Ovary (tissue), 10 donors: ENCODE measurements at places on chromosomes 1 and 21. TPM values are rescaled to one million over a fixed set of nuclear protein-coding genes. Genes with fewer than 3 reads are reported as not detected.

DNA sequence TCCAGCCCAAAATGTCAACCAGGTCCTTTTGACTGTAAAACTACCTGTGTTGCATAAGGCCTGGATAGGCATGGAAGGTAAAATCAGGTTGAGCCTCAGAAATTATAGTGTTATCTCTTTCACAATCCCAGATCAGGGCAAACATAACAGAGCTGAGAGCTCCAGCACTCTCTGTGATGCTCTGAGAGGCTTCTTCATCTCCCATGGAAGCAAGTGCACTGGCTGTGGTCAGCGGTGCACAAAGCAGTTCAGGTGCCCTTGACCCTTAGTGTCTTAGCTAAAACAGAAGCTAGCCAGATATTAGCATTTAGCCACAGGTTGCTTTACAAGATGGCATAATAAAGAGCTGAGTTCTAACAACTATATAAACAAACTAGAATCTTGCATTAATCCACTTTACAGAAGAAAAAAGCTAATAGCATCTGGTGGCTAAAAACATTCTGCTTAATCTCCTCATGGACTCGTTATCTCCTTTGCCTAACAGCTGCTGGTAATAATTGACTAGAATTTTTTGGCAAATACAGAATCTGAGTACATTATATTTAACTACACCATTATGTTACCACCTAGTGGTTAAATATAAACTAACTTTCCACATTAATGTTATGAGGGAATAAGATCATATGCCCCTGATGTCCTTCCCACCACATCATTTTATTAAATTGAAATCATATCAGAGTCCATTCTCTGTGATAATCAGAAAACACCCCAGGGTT is 25.6 kb upstream of the POGK start:
- H3K4me1 ChIP-seq = no peaks in the 10 kb centered on the region
- no peak overlapping the region for H3K4me3 ChIP-seq
- DNase-seq = no peak
- H3K27ac ChIP-seq = no peak overlapping the region
- no peaks in the 10 kb centered on the region for H3K36me3 ChIP-seq

GRCh38 chr1:90074970-90075391 is 80.1 kb downstream of the ZNF326 start:
- no peak overlapping the region for H3K4me3 ChIP-seq
- no peaks in the 10 kb centered on the region for H3K4me1 ChIP-seq
- no peaks in the 10 kb centered on the region for H3K36me3 ChIP-seq

DNA sequence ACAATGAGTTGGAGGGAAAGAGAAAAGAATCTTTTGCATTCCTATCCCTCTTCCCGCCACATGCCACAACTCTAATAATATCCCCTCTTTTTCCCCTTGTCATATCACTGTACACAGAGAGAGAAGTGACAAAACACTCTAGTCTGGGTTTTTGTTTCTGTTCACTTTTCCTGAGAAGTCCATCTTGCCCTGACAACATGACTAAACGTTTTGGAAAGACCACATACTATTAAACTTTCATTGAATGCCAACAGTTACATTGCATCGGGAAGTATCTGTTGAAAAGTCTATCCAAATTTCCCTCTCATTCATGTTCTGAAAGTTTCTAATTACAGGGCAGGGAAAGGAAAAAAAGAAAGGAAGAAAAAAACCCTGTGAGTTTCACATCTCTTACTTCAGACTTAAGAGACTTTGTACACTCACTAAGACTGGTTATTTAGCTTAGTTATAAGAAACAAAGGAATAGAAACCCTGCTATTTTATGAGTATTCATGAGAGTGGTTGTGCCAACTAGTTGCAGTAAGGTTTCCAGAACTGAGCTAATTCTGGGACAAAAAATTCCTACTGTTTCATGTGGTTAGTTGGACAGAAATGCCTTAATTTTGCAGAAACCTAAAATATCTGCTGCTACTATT is 16.9 kb downstream of the PLA2G4A start:
- H3K27ac ChIP-seq = no peak overlapping the region
- no peak for DNase-seq

- DNase-seq = no peak
- H3K4me1 ChIP-seq = no peaks in the 10 kb centered on the region
- H3K27ac ChIP-seq = no peak overlapping the region
- H3K4me3 ChIP-seq = no peak overlapping the region
- no peaks in the 10 kb centered on the region for H3K27me3 ChIP-seq
- no peaks in the 10 kb centered on the region for H3K36me3 ChIP-seq
Observed at GRCh38 chr1:41613689-41614574, 129.4 kb upstream of the EDN2 start.

DNA sequence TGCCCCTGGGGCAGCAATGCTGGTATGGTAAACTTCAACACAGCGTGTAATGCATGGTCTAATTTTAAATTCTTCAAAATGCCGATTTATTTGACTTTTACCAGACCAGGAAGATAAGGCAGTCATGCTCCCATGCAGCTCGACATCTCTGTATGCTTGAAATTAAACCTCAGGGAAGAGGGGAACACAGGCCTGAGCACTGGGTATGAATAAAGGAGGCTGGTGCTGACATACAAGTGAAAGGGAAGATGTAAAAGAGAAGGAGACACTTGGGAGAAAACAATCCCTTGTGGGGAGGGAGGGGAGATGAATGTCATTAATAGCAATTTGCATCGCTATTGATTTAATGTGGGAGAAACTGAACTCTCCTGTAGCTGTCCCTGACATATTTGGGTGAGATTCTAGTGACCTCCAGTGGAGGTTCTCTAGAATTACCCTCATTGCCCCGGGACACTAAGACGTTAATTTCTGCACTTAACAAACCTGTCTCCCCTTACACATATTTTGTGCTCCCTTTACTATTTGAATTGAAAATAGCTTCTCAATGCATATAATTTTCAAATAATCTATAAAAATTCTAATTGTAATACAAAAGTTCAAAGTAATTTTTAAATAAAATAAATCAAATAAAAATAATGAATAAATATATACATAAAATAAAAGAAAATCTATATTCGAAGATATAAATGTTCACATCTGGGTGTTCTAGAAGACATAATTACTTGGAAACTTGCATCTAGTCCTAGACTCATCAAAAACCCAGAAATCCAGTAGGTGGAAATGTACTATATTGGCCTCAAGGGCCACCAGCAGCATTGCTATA is 283.1 kb downstream of the LMX1A start:
- H3K36me3 ChIP-seq = no peaks in the 10 kb centered on the region
- H3K27me3 ChIP-seq = no peaks in the 10 kb centered on the region
- no peak overlapping the region for H3K27ac ChIP-seq
- H3K4me3 ChIP-seq = no peak overlapping the region
- H3K4me1 ChIP-seq = no peaks in the 10 kb centered on the region

GRCh38 chr21:35520856-35521255 is 471.8 kb upstream of the RUNX1 start:
- no peaks in the 10 kb centered on the region for H3K4me1 ChIP-seq
- no peak overlapping the region for H3K27ac ChIP-seq
- no peaks in the 10 kb centered on the region for H3K27me3 ChIP-seq
- H3K4me3 ChIP-seq = no peak overlapping the region
- H3K36me3 ChIP-seq = no peaks in the 10 kb centered on the region

GRCh38 chr1:245690156-245690690 is 535.4 kb downstream of the KIF26B start:
- H3K27me3 ChIP-seq = no peaks in the 10 kb centered on the region
- H3K36me3 ChIP-seq = no peaks in the 10 kb centered on the region
- H3K27ac ChIP-seq = no peak overlapping the region
- no peak overlapping the region for H3K4me3 ChIP-seq

GRCh38 chr1:109997204-109997866 is 12.8 kb downstream of the AHCYL1 start:
- H3K27me3 ChIP-seq = no peaks in the 10 kb centered on the region
- no peak for DNase-seq

DNA sequence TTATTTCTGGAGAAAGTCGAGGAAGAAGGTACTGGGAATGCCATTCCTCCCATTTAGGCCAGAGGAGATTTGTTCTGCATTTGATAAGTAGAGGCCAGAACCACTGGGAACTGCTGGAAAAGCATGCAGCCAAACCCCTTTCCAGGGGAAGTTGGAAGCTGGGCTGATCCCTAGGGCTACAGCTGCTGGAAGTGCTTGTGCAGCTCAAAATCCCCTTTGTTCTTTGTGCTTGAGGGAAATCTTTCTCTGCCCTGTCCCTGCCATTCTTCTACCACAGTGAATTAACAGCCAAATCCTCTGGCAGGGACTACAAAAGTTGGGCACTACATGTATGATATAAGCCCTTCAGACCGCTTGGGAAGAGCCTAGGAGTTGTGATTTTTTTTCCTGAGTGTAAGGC is 734.1 kb downstream of the LRRIQ3 start:
- DNase-seq = no peak
- no peak overlapping the region for H3K27ac ChIP-seq
- H3K36me3 ChIP-seq = no peaks in the 10 kb centered on the region
- H3K27me3 ChIP-seq = no peaks in the 10 kb centered on the region

DNA sequence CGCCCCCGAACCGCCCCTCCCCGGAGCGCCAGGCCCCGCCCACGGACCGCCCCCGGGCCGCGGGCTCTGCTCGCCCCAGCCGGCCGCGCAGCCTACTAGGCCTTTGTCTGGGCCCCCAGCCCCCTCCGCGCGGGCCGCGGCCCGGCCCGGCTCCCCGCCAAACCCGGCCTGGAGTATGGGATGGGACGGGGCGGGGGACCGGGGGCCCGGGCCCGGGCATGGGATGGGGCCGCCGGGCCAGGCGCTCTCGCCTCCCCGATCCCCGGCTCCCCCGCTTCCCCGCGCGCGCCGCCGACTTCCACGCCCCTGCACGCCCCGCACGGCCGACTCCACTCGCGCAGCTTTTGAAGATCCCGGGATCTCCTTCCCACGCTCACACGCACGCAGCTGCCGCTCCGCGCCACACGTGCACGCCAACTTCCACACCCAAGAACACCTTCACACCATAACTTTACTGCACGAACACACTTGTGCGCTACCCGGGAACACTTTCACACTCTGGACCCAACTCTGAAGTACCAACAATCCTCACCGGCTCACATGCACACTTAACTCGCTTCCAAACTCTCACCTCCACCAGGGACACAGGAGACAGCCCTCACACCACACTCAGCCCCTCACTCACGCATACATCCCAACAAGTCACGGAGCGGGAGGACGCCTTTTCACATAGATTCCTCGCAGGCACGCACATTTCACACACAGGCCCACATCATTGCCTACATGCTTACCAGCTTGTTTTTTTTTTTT is 437 bp upstream of the HSPG2 start:
- no peaks in the 10 kb centered on the region for H3K27me3 ChIP-seq
- H3K4me1 ChIP-seq = peaks cover 19% of the 10 kb centered on the region
- H3K36me3 ChIP-seq = no peaks in the 10 kb centered on the region

- no peaks in the 10 kb centered on the region for H3K27me3 ChIP-seq
- H3K4me3 ChIP-seq = peak overlapping the region; percentile 14
- peaks cover 1% of the 10 kb centered on the region for H3K4me1 ChIP-seq
- no peak for DNase-seq
- H3K27ac ChIP-seq = no peak overlapping the region
Observed at GRCh38 chr1:107963601-107964335, 1.2 kb downstream of the VAV3 start.

GRCh38 chr1:203267347-203267846 is 37.9 kb upstream of the BTG2 start:
- no peaks in the 10 kb centered on the region for H3K27me3 ChIP-seq
- no peaks in the 10 kb centered on the region for H3K36me3 ChIP-seq
- DNase-seq = peak; percentile 83
- H3K27ac ChIP-seq = peak overlapping the region; percentile 82
- H3K4me1 ChIP-seq = peaks cover 3% of the 10 kb centered on the region

DNA sequence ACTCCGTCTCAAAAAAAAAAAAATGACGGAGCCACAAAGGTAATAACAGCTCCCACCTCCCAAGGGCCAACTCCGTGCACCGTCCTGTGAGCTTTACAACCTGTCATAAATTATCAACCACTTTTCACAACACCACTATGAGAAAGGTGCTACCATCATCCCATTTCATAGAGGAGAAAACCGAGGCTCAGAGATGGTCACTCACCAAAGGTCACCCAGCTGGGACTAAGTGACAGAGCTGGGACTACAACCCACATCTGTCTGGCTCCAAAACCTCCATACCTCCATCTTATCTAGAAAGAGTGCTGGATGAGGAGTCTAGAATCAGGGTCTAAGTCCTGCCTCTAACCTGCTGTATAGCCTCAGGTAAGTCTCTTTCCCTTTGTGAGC is 43.6 kb upstream of the ECE1 start:
- no peaks in the 10 kb centered on the region for H3K27me3 ChIP-seq
- H3K27ac ChIP-seq = peak overlapping the region; percentile 92
- H3K4me3 ChIP-seq = no peak overlapping the region
- H3K36me3 ChIP-seq = no peaks in the 10 kb centered on the region

- H3K27ac ChIP-seq = no peak overlapping the region
- DNase-seq = no peak
- H3K36me3 ChIP-seq = no peaks in the 10 kb centered on the region
- no peaks in the 10 kb centered on the region for H3K4me1 ChIP-seq
- no peaks in the 10 kb centered on the region for H3K27me3 ChIP-seq
Observed at GRCh38 chr1:227808566-227808965, 6.9 kb upstream of the PRSS38 start.

DNA sequence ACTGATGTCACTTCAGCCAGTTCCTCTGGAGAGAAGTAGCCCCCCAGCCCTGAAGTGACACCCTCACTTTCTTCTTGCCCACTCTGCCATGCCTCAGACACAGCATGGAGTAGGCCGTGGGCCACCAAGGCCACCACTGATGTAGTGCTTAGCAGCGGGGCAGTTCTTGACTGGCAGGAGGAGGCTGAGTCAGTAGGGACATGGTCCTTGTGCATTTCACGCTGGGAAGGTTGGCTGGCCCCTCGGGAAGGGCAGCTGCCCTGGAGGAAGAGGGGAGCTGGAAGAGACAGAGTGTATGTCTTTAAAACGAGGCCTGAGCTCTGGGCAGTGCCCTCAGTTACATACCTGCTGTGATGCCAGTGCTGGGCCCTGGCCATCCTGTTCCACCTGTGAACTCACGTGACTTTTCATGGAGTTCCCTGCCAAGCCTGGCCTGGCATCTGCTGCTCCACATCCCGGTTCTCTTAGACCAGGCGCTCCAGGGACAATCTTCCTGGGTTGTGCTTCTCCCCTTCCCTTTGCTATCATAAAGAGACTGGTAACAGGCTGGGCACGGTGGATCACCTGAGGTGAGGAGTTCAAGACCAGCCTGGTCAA is 158.6 kb upstream of the TMEM51 start:
- H3K4me3 ChIP-seq = no peak overlapping the region
- H3K27ac ChIP-seq = no peak overlapping the region
- DNase-seq = no peak

DNA sequence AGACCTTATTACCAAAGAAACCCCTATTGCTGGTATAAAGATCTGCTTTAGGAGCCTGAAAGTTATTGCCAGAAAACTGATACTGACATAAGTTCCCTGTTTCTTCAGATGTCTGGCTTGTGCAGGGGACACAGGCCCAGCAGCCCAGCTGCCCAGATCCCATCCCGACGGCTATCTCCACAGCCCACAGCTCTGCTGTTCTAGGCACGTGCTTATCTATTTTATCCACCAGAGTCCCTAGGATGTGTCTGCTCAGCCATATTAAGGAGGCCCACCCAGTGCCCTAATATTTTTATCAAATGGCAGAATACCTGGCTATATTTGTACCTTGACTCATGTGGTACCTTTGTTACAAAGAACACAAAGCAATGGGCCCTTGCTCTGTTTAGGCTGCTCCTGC is 58.9 kb downstream of the DDX20 start:
- no peak overlapping the region for H3K27ac ChIP-seq
- H3K36me3 ChIP-seq = no peaks in the 10 kb centered on the region

The CASQ1 gene
- total RNA-seq = 0.40 TPM

The KLHL12 gene
- total RNA-seq = 11.2 TPM

The NHLH1 gene
- 0.10 TPM for total RNA-seq

The RGS13 gene
- total RNA-seq = not detected

The MTHFR gene
- total RNA-seq = 56.7 TPM

The CLDN17 gene
- not detected for total RNA-seq

The SPATA45 gene
- not detected for total RNA-seq

The RUNX3 gene
- 0.23 TPM for total RNA-seq

The KRTAP19-3 gene
- total RNA-seq = not detected

The BSND gene
- total RNA-seq = not detected

The AJAP1 gene
- 7.1 TPM for total RNA-seq

The DONSON gene
- 14.1 TPM for total RNA-seq
